ENCODE measurements at places on chromosomes 13 and 19.

- no peak for DNase-seq
Measured at GRCh38 chr13:28854657-28855056, 34.5 kb downstream of the MTUS2 start.

- peak; percentile 8 for DNase-seq
Measured at GRCh38 chr19:49057636-49058234, at the start of gene CGB7. Gene CGB7 (minus strand): TSS chr19:49057749. CDS start chr19:49055375, 2,374 bp downstream.

GRCh38 chr19:43310221-43310620, 40.9 kb upstream of the PSG9 start:
- DNase-seq, result no peak

GRCh38 chr19:1836458-1837221, 11.6 kb downstream of the REXO1 start:
- DNase-seq, result no peak

- no peak for DNase-seq
Measured at GRCh38 chr13:63554157-63554556, 2138.5 kb upstream of the PCDH20 start.

- no peak for DNase-seq
Measured at GRCh38 chr19:55467236-55468053, 2.9 kb upstream of the C19orf85 start.

GRCh38 chr13:108305655-108306054, 36.1 kb downstream of the TNFSF13B start:
- DNase-seq, result no peak

GRCh38 chr19:33268162-33268991, 34.0 kb downstream of the CEBPA start:
- no peak for DNase-seq

DNA sequence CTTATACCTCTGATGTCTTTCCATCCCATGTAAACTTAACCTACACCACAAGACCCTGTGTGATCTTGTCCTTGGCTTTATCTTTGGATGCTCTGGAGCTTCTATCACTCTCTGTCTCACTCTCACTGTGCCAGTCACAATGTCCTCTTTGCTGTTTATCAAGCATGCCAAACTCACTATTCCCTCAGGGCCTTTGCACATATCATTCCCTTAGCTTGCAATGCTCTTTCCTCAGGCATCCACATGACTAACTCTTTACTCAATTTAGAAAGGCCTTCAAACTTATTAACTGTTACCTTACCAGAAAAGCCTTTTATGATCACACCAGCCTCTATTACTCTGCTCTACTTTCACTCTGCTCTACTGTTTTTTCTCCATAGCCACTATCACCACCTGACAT, 354.1 kb downstream of the RFC3 start:
- no peak for DNase-seq

DNA sequence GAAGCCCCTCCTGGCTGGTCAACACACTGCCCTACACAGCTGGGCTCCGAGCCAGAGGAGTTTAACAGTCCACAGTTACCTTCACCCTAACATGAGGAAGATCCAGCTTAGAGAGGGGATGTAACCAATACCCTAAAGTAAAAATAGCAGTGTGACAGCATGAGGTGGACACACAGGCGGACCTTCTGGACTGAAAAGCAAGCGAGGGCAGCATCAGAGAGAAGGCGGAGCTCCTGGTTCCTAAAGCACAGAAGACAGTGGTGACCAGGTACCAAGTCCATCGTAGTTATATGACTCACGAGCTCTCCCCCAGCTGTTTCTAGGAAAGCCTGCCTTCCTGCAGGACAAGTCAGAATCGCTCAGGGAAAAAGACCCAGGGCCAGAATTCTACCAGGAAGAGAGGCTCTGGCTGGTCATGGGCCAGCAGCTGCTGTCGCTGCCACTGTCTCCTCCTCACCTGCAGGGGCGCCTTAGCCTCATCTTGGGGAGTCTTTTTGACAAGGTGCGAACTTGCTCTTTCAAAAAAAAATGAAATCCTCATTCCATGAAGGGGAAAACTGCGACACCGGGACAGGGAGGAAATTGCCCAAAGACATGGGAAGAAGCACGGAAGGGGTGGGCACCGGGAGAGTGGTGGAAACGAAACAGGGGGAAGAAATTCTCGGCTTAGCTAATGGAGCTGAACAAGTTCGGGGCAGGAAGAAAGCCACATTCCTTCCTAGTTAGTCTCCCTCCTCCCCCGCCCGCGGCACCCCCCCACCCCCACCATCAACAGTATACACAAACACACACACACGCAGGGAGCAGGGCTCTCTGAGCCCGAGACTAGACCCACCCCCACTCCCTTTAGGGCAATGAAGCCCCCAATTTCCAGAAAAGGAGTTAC, 1.7 kb downstream of the ELL start:
- DNase-seq, result peak; percentile 25

DNA sequence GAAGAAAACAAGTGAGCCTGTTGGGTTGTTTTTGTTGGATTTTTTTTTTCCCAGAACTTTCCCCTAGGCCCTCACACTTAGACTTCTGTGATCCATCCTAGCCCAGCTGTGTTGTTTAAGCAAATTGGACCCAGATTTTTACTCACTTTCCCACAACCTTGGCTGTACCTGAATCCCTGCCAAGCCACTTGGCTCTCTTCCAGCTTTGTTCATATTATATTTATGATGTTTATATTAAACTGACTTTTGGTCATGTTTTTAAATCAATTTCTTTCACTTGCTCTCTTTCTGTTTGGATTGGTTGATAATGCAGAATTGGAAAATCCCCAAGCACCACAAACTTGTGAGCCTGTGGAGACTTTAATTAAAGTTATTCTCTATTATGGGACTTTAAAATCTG, 16.6 kb downstream of the OLFM4 start:
- no peak for DNase-seq

DNA sequence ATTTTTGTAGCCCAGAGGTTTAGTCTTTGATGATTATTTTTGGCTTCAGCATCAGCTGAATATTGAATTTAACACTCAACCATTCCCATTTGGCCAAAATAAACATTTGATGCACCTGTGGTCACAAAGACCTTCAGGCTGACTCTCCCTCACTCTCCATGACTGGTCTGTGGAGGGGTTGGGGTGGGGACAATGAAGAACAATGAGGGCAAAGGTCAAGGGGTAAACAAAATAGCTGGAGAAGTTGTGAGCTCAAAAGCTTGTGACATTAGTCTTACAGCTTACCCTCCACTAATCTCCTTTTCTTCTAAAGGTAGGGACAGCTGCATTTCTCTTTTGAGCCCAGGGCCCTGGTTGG, 86.9 kb downstream of the SLC15A1 start:
- no peak for DNase-seq

GRCh38 chr19:19354007-19354406, 33.4 kb downstream of the MAU2 start:
- DNase-seq, result no peak

DNA sequence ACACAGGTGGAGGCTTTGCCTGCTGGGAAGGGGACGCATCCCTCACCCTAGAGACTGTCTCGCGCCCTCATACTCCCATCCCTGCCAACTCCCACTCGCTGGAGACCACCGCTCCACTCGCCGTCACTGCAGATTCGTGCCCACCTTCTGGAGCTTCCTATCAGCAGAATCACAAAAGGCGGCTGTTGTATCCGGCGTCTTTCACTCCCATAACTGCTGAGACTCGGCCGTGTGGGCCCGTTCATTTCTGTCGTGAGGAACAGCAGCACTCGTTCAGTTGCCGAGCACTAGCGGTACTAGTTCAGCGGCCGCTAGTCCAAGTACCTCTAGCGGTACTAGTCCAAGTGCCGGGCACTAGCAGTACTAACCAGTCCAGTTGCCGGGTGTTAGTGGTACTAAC, 124.6 kb upstream of the MCF2L start:
- no peak for DNase-seq

- no peak for DNase-seq
Measured at GRCh38 chr13:113489549-113490495, 689 bp downstream of the DCUN1D2 start.

GRCh38 chr19:52584736-52585440, 14.8 kb downstream of the ZNF701 start:
- no peak for DNase-seq

DNA sequence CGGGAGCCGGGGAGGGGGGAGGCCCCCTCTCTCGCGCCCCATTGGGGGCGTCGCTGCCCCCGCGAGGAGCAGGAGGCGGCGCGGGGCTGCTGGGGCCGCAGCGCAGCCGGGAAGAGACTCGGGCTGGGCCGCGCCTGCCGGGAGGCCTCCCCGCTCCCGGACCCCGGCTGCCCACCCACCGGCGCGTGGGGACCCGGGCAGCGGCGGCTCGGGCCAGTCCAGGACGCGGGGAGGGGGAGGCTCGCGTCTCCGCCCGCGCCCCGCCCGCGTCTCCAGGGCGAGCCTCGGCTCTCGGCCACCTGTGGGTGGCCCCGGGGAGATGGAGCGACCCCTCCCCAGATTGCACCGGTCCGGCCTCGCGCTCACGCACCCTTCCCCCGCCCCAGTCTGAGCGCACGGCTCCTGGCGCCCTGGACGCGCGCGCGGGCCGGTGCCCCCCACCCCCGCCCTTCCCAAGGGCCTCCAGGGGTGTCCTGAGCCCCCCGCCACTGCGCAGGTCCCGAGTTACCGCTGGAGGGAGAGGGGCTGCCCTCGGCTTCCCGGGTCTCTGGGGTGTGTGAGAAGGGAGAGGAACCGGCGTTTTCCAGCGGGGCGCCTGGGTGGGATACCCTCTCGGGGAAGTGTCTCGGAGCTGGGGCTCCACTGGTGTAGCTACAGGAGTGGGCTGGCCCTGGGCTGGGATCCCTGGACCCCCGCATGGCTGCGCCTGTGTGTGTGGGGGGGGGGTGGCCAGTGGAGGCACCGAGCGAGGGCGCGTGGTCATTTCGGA, 645 bp downstream of the PALM start:
- DNase-seq, result no peak

DNA sequence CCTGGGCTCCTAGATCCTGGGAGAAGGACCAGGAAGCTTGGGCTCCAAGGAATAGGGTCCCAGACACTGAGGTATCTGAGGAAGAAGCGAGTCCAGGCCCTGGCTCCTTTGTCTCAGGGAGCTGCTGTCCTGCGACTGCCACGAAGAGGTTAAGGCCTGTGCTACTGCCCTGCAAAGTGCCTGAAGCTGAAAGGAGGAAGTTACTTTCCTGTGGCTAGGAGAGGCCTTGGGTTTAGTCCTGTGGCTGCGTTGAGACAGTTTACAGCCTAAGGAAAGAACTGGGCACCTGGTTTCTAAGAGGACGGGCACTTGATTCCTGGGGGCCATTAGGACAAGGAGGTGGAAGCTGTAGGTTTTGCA, 2.8 kb downstream of the MYADM start:
- no peak for DNase-seq

- DNase-seq, result no peak
Measured at GRCh38 chr13:94886191-94886590, 173.8 kb upstream of the SOX21 start.

- no peak for DNase-seq
Measured at GRCh38 chr19:531753-532560, at the start of gene CDC34. Gene CDC34 (plus strand): TSS chr19:531760. CDS start chr19:531932, 172 bp downstream.

- no peak for DNase-seq
Measured at GRCh38 chr13:110307767-110308655, 927 bp downstream of the COL4A2 start.

GRCh38 chr13:24212674-24213073, 52.2 kb downstream of the SPATA13 start:
- DNase-seq, result peak; percentile 12

DNA sequence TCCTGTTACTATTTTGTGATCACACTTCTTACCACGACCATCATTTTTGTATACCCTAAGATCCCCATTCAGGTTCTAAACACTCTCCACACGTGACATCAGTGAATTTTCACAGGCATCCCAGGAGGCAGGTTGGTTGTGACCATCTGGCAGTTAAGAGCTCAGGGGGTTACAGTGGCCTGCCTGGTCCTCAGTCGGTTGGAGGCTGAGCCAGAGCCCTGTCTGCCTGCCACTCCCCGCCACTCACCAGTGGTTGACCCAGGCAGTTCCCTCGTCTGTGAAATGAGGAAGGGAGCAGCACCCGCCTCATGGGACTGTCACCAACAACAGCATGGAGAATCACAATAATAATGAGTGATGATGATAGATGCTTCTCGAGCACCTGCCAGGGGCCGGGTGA, 36.4 kb upstream of the EHD2 start:
- no peak for DNase-seq

- no peak for DNase-seq
Measured at GRCh38 chr13:30681843-30682242, 53.5 kb upstream of the ALOX5AP start.

DNA sequence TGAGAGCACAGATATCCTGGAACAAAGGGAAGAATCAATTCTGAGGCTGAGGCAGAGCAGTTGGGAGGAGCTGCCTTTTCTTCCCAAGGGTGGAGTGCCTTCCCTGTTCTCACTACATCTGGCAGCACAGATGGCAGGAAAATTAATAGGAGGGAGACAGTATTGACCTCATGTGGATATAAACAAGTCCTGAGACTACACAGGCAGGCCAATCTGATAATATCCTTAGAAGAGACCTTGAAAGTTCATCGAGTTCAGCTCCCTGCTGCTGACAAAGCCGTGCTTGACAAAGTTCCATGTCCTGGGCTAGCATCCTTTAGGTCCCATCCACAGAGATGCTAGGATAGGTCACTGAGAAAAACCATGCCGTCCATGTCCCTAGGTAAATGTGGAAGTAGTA, 1451.5 kb downstream of the EFNB2 start:
- DNase-seq, result no peak
